Bone marrow (tissue), 2 donors: ENCODE measurements at places on chromosomes 1 and 21.

DNA sequence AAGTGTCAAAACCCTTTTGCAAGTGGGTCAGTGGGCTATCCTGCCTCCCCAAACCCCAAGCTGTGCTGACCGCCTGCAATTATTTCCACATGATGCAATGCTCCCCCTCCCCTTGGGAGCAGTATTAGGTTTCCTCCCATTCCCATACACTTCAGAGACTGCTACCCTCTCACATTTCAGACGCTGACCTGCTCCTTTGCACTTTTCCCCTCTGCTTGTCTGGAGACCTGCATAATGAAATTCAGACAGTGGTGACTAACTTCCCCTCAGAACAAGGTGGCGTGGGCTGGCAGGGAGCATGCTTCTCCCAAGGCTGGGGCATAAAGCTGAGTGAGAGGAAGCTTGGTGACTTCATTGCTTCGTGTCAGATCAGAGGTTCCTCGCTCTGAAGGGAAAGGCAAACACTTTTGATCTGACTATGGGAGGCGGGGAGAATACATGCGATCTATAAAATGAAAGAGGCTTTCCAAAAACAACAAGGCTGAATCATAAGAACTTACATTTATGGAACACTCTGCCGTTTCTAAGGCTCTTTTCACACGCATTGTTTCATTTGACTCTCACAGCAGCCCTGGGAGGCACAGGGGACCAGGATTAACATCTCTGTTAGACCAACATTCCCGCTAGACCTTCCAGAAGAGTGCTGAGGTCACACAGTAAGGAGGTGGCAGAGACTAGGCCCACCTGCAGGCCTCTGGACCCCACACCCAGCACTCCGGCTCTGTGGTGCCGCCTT lies 27.5 kb upstream of the ROR1 start:
- no peak for DNase-seq

GRCh38 chr1:87518794-87519193 lies 190.1 kb downstream of the LMO4 start:
- no peak for DNase-seq

GRCh38 chr1:7847599-7847998 lies 5.3 kb downstream of the UTS2 start:
- no peak for DNase-seq

- no peak for DNase-seq
These were observed 48.1 kb upstream of the BACE2 start for GRCh38 chr21:41119901-41120300.

DNA sequence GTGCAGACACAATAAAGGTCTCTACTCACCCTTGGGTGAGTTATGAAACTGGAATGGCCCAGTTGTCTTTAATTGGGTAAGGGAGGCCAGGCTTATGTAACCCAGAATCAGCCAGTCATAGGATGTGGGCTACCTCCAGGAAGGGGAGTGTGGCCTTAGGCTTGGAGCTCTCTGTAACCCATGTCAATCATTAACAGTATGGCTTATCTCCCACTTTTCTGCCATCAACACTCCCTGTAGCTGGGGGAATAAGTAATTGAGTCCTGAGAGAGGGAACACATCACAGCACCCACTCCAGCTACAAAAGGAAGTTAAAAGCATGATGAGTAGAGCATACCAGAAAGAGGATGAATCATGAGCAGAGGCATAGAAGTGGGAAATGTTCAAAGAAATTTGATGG lies 327.0 kb upstream of the DUSP10 start:
- no peak for DNase-seq

DNA sequence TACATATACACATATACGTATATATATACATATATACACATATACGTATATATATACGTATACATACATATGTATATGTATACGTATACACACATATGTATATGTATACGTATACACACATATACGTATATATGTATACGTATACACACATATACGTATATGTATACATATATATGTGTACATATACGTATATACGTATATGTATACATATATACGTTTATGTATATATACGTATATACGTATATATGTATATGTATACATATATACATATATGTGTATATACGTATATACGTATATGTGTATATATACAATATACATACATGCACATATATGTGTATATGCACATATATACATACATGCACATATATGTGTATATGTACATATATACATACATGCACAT lies 396.2 kb upstream of the DUSP10 start:
- DNase-seq: no peak

GRCh38 chr1:178969226-178969987 lies 56.3 kb upstream of the FAM20B start:
- DNase-seq: no peak

- DNase-seq: no peak
These were observed 343.0 kb downstream of the NUF2 start for GRCh38 chr1:163664671-163665335.

- no peak for DNase-seq
These were observed 626.1 kb downstream of the PTPRC start for GRCh38 chr1:199264911-199265310.

GRCh38 chr1:58791106-58791505 lies 7.3 kb upstream of the JUN start:
- no peak for DNase-seq

DNA sequence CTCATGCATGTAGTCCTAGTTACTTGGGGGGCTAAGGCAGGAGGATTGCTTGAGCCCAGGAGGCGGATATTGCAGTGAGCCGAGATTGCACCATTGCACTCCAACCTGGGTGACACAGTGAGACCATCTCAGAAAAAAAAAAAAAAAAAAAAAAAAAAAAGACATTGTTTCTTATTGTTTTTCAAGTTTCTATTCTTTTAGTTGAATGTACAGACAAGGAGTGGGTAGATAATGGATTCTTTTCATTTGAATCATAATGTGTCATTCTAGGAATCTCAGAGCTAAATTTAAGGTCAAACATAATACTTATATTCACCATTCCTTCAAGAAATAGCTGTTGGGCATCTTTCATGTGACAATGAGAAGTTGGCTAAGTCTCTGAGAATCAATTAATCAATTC lies 157.0 kb upstream of the C21orf91 start:
- no peak for DNase-seq

DNA sequence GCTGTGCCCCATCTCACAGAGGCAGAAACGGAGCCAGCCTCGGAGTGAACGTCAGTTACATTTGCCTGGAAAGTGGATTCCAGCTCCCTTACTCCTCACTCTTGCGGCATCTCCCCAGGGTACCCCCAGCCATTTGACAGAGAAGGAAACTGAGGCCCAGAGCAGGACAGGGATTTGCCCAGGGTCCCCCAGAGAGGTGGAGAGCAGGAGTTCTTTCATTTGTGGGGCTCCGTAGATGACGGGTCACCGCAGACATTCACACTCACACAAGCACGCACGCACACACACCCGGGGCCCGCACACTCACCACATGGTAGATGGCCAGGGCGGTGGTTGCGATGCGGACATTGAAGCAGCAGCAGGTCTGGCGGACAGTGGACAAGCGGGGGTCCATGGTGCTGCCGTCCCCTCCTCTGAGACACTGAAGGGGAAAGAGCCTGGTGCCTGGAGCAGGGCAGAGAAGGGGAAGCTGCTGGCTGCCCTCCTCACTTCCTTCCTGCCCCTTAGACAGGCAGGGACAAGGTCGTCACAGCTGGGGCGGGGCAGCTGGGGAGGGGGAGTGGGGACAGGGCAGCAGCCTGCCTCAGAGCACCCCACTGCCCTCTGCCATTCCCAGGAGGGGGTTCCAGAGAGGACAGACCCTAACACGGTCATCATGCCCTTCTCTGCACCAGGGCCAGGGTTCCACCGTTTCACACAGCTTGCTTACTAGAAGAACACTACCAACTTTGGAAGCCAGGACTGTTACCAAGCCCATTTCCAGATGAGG lies at the start of gene LAPTM5:
LAPTM5 (minus strand) TSS at position 423 of the 769 bp plus-strand sequence; CDS start at position 394, 29 bp downstream.
- DNase-seq: peak; percentile 84

- no peak for DNase-seq
These were observed 172.4 kb downstream of the NFIA start for GRCh38 chr1:61254634-61255357.

DNA sequence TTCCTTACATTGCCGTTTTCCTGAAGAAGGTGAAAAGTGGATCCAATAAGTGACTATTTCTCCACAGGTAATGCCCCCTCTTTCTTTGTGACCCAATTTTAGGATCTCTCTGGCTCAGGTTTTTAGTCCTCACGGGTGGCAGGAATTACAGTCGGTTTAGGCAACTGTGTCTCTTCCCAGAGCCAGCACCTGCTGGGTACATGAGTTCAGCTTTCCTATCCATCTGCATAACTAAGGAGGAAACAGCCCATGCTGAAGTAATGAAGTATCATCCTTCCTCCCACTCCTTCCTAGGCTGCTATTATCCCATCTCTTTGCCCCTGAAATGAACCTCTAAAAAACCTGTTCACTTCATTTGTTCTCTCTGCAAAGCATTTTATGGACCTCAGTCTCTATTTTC lies 544.6 kb downstream of the NEGR1 start:
- DNase-seq: no peak

DNA sequence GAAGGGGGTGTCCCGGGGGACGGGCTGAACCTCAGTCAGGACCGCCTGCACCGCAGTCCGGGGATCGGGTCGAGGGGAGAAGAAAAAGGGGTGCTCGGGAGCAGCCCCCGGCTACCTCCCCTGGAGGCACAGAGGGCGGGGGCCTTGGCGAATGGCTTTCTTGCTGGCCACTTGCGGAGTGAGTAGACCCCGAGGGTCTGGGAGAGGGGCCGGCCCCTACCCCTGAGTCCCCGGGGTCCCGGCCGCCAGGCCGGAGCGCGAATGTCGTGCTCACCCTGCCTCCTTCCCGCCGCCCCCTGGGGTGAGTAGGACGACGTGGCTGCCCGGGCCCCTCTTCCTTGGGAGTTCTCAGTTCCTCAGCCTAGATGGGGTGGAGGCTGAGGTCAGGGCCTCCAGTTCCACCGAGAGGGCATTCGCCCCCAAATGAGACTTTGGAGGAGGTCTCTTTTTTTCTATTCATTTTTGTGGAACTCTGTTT lies 113.0 kb downstream of the OSBPL9 start:
- no peak for DNase-seq

DNA sequence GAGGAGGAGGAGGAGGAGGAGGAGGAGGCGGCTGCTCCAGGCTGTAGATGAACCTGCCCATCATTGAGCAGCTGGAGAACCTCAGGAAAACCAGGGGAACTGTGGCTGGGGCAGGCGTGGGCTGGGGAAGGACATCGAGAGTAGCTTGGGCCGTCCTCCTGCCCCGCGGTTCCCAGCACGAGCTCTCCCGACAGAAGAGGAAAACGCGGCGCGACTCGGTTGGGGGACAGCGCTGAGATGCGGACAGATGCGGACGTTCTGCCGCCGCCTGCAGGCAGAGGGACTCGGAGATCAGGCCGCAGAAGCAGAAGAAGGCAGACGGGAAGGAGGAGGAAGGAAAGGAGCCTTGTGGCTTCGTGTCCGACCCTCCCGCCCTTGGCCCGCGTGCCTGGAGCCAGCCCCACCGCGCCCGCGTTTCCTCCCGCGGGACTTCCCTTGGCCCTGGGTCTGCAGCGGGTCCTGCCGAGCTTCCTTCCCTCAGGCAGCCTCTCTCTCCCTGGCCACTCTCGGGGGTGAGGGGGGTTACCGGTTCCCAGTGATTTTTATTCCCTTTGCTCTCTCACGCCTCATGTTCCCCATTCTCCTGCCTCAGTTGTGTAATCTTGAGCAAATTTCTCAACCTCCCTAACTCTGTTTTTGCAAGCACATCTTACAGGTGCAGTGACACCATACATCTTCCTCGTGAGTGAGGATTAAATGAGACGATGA lies 1.7 kb upstream of the TNFRSF9 start:
- peak; percentile 24 for DNase-seq

DNA sequence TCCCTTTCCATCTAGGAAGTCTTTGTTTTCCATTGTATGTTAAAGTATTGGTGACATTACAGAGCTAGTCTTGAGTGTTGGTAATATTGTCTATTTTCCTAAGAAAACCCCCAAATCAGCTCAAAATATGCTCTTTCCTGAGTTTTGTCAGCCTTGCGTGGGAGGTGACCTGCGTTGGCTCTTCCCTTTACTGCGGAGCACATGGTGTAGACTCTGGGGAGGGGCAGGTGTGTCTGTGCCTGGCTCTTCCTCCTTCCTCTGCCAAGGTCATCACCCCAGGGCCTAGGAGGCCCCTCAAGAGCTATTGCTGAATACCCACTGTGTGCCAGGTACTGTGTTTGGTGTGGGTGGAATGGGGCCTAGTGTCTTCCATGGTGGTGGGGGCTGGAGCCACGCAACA lies 33.4 kb downstream of the CACNA1E start:
- DNase-seq: no peak

GRCh38 chr1:103107741-103108375 lies 464 bp downstream of the COL11A1 start:
- no peak for DNase-seq

DNA sequence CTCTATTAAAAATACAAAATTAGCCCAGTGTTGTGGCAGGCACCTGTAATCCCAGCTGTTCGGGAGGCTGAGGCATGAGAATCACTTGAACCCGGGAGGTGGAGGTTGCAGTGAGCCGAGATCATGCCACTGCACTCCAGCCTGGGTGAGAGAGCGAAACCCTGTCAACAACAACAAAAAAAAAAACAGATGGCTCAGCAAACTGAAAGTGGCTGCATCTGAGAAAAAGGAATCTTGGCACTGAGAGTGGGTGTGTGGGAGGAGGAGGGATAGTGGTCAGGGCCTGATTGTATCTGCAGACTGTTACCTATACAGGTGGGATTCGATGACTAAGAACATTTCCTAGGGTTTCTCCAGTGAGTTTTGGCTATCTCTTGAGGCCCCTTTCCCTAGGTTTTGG lies 122.2 kb upstream of the BARHL2 start:
- no peak for DNase-seq

DNA sequence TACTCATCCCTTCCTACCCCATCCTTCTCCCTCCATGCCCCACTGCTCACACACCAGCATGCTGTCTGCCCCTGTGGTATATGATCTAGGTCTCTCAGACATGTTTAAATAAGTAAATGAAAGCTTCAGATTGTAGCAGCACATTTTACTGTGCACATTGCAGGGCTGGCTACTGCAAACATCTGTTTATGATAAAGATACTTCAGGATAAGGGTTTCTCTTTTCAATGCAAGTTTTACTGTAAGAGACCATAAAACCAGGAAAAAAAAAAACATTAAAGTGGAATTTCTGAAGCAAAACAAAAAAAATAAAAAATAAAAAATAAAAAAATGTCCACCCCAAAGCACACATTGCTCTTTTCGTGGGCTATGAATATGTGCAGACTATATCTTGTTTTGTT lies 184.4 kb downstream of the USH2A start:
- no peak for DNase-seq

GRCh38 chr1:86419277-86419903 lies 4.6 kb upstream of the CLCA2 start:
- DNase-seq: no peak

GRCh38 chr1:176391621-176392020 lies 71.4 kb upstream of the PAPPA2 start:
- no peak for DNase-seq

DNA sequence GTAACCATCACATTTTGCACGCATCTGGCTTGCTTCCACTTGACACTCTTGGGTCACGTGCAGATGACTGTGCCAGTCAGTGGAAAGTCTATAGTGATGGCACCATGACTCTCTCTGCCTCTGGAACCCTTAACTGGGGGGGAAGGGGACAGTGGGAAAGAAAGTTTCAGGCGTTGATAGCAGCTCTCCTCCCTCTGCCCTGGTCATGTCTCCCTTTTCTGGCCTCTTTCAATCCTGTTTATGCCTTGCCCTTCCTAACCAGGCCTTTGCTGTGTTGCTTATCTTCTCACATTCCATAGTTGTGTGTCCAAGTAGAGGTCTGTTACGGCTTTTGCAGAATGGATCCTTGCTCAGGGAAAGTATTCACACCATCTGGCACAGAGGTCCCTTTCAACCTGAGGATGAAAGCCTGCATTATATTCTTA lies 93.5 kb downstream of the NRDC start:
- no peak for DNase-seq
